Activated T-cell treated with anti-CD3 and anti-CD28 coated beads, Interleukin-2, amount 50 U/mL, for 24 hours (primary cell): ENCODE measurements at places on chromosomes 16 and 17.
A peak's percentile ranks its signal among the peaks of the same experiment; 100 is the strongest.

- no peak for DNase-seq
Observed at GRCh38 chr16:70701036-70701435, 15.2 kb upstream of the MTSS2 start.

DNA sequence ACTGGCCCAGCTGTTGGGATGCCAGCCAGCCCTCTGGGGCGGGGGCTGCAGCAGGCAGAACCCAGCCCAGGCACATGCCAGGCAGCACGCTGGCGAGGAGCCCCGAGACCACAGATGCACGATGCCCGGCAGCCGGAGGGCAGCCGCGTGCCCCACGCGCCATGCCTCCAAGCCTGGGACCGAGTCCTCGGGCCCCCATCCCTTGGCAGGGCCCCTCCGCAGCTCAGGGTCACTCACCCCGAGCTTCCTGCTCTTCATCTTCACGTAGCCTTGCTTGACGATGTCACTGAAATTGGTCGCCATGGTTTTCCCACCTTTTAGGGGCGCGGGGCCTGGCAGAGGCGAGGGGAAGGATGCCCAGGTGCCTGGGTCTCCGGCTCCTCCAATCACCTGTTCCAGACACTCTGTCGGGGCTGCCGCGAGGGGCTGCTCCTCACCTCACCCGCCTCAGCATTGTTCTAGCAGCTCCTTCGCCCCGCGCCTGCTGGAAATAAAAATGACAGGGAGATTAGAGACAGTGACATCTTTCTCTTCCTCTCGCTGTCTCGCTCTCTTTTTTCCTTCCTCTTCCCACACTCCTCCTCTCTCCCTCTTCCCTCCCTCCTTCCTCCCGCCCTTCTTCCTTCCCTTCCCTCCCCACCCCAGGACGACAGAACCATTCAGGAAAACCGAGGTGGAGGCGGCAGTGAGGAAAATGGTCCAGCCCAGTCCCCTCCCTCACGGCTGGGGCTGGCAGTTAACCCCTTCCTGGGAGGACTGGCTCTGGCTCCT, 6.9 kb downstream of the DOK4 start:
- DNase-seq, result no peak

DNA sequence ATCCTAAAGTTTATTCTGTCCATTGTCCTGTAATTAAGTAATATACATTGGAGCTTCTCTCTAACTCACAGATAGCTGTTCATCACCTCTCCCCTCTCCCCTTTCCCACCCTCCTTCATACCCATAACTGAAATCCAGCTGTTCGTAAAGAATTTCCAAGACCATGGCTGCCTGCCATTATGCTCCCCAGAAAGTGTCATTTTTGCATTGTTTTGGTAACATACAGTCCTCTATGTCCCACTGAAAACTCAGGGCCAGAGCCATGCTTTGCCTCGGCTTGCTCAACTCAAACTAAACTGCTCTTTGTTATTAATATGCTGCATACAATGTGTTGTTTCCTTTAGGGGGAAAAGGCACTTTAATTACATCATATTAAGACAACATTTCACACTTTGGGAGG, 132.0 kb downstream of the MRTFB start:
- no peak for DNase-seq

- no peak for DNase-seq
Observed at GRCh38 chr17:83127431-83128160, 48.2 kb downstream of the METRNL start.

DNA sequence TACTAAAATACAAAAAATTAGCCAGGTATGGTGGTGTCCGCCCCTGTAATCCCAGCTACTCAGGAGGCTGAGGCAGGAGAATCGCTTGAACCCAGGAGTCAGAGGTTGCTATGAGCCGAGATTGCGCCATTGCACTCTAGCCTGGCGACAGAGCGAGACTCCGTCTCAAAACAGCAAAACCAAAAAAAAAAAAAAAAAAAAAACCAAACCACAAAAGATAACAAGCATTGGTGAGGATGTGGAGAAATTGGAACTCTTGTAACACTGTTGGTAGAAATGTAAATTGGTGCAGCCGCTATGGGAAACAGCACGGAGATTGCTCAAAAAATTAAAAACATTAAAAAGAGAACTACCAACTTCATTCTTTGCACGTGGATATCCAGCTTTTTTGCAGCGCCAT, 119.4 kb downstream of the OR1D5 start:
- no peak for DNase-seq

DNA sequence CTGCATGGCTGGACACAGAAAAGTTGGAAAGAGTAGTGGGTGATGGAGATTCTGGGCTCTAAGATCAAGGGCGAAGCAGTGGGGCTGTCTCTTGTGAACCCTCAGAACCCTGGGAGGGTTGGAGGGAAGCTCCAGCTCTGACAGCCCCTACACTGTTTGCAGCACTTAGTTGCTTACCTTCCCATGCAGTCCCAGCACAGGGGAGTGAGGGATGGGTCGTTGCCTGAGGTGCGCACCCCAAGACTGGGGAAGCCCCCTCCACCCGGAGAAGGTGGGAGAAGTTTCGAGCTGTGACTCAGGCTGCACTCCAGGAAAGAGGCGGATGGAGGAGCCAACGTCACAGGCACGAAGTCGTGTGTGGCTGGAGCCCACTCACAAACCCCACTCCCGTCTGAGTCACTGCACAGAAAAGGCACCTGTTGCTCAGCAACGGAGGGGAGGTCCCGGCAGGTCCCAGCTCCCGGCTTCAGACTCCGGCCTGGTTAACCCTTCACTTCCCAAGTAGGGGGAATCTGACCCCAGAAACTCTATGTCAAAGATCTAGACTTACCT, 60.1 kb downstream of the AIPL1 start:
- DNase-seq, result peak; percentile 72

GRCh38 chr16:23835390-23836077, at the start of gene PRKCB:
Gene PRKCB (plus strand): TSS chr16:23835983.
- DNase-seq, result peak; percentile 97

GRCh38 chr16:55656691-55657092, 904 bp downstream of the SLC6A2 start:
- no peak for DNase-seq

DNA sequence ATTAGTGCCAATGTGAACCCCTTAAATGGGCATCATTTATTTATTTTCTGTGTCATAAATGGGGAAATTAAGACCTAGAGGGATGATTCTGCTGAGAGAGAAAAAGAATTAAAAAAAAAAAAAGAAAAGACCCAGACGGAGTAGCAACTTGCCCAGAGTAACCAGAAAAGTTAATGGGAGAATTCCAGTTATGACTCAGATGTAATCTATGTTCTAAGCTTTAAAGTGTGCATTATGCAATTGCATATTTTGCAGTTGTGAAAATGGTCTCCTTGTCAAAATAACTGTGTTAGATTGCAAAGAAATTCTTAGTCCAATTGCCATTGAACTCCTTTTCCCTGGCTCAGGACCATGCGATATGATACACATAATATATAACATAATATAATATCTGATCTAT, 38.6 kb upstream of the TBX2 start:
- DNase-seq, result no peak

DNA sequence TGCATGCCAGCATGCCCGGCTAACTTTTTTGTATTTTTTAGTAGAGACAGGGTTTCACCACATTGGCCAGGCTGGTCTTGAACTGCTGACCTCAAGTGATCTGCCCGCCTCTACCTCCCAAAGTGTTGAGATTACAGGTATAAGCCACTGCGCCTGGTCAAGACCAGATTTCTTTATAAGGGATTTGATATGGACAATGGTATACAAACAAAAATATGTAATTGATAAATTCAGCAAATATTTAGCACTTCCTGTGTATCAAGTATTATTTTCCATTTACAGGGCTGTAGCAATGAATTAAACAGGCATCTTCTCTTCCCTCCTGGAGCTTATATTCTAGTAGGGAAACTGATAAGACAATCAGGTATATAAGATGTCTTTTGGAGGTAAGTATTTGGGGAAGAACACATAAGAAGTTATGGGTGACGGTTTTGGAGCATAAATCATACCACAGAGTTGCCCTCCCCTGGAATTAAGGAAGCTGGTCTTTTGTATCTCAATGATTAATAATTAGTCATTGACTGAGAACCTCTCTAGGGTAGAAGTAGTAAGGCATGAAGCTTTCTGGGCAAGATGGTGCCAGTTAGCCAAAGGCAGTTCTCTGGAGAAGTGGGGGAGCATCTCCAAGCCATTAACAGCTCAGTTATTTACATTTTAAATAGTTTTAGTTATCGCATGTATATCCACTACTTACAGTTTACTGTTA, 35.8 kb downstream of the TANC2 start:
- DNase-seq, result no peak

GRCh38 chr16:10088380-10088793, 93.8 kb downstream of the GRIN2A start:
- no peak for DNase-seq

- DNase-seq, result peak; percentile 45
Observed at GRCh38 chr16:2468233-2468724, 2.8 kb upstream of the NTN3 start.

DNA sequence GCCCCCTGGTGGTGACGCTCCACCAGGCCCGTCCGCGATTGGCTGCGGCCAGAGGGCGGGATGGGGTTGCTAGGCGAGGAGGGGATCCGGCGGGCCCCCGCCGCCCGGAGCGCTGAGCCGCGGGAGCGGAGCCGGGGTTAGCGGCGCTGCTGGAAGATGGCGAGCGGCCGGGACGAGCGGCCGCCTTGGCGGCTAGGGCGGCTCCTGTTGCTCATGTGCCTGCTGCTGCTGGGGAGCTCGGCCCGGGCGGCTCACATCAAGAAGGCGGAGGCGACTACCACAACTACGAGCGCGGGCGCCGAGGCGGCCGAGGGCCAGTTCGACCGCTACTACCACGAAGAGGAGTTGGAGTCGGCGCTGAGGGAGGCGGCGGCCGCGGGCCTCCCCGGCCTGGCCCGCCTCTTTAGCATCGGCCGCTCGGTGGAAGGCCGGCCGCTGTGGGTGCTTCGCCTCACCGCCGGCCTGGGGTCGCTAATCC, at the start of gene CPD:
TSS of gene CPD (plus strand) at position 103 of the 478 bp plus-strand sequence. CDS start at position 157, 54 bp downstream.
- peak; percentile 98 for DNase-seq

- no peak for DNase-seq
Observed at GRCh38 chr16:84080378-84080777, 36.4 kb downstream of the MBTPS1 start.

- no peak for DNase-seq
Observed at GRCh38 chr17:14334919-14335318, 34.0 kb downstream of the HS3ST3B1 start.

- no peak for DNase-seq
Observed at GRCh38 chr17:44322236-44322895, 2.3 kb downstream of the SLC25A39 start.
